Central memory CD8-positive, alpha-beta T cell (primary cell): ENCODE measurements at places on chromosomes 12 and 14.

DNA sequence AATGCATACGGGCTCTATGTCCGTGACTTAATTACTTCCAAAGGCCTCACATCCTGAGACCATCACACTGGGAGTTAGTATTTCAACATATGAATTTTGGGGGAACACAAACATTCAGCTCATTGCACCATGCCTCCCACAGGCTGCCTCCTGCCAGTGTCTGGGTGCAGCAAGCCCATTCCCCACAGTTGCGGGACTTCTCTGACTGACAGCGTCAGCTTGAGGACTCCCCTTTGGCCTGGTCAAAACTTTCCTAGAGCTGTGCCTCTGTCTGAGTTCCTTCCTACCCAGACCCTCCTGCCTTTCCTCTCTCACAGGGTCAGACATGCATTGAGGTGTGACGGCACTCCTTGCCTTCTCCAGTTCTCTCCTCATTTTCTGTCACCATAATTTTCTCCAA is 27.4 kb downstream of the PPP1R36 start:
- no peak overlapping the region for H3K4me3 ChIP-seq
- no peak overlapping the region for H3K27ac ChIP-seq
- no peaks in the 10 kb centered on the region for H3K27me3 ChIP-seq
- H3K36me3 ChIP-seq, result no peaks in the 10 kb centered on the region

- H3K36me3 ChIP-seq, result peaks cover 1% of the 10 kb centered on the region
- H3K4me1 ChIP-seq, result no peaks in the 10 kb centered on the region
- H3K27me3 ChIP-seq, result peaks cover 11% of the 10 kb centered on the region
- no peak overlapping the region for H3K27ac ChIP-seq
- H3K4me3 ChIP-seq, result no peak overlapping the region
Measured at GRCh38 chr14:105138551-105139111, 29.9 kb downstream of the JAG2 start.

DNA sequence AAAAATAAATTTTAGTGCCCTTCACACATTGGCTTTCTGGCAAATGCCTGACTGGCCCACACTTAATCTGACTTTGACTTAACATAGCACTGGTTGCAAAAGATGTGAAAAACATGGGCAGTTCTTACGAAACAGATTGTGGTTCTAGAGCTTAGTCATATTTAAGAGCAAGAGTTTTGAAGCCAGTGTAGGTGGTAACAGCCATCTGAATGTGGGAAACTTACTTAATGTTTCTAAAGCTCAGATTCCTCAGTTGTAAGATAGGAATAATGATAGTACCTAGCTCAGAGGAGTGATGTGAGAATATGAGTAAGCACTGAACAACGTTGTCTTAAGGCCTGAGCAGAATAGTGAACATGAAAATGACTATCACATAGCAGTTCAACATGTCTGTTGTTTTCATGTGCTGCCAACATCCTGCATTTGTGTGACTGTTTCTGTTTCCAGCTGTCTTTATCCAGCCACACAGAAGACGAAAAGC is 262.7 kb downstream of the SYT1 start:
- H3K36me3 ChIP-seq, result no peaks in the 10 kb centered on the region
- H3K27ac ChIP-seq, result no peak overlapping the region
- H3K4me1 ChIP-seq, result no peaks in the 10 kb centered on the region
- no peak overlapping the region for H3K4me3 ChIP-seq
- H3K27me3 ChIP-seq, result no peaks in the 10 kb centered on the region
- DNase-seq, result no peak

DNA sequence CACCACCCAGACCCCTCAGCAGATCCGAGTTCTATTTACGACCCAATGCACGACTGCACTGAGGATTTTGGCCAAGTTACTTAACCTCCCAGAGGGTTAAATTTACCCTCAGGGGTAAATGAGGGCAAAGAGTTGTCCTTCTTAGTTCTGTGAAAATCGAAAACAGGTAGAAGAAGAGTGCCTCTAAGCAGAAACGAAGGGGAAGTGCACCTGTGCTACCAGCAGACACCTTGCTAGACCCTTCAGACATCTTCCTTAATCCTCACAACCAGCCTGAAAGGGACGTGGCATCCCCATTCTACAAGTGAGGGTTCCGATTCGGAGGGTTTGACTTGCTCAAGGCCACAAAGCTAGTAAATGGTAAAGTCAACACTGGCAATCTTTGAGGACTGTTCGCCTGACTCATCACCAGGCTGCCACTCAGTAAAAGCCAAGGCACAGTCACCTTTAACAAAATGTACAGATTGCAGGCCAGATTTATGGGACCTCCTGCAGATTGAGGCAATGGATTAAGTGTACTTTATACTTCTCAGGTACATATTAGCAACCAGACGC is 1.6 kb downstream of the GSG1 start:
- H3K27ac ChIP-seq, result peak overlapping the region; percentile 95
- DNase-seq, result no peak
- H3K4me3 ChIP-seq, result peak overlapping the region; percentile 81
- H3K4me1 ChIP-seq, result peaks cover 43% of the 10 kb centered on the region
- H3K36me3 ChIP-seq, result peaks cover 21% of the 10 kb centered on the region

DNA sequence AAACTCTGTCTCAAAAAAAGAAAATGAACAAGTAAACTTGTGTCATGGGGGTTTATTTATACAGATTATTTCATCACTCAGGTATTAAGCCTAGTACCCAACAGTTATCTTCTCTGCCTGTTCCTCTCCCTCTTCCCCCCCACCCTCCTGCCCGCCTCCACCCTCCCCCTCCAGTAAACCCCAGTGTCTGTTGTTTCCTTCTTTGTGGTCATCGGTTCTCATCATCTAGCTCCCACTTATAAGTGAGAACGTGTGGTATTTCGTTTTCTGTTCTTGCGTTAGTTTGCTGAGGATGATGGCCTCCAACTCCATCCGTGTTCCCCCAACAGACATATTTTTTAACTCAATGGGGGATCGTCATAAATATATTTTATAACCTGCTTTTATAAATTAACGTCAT is 12.3 kb downstream of the IL31 start:
- H3K4me1 ChIP-seq, result peaks cover 36% of the 10 kb centered on the region
- no peaks in the 10 kb centered on the region for H3K27me3 ChIP-seq
- peak overlapping the region; percentile 54 for H3K4me3 ChIP-seq
- DNase-seq, result peak; percentile 28

GRCh38 chr14:43855556-43855955 is 651.5 kb downstream of the FSCB start:
- H3K4me1 ChIP-seq, result no peaks in the 10 kb centered on the region
- H3K4me3 ChIP-seq, result no peak overlapping the region
- DNase-seq, result no peak

DNA sequence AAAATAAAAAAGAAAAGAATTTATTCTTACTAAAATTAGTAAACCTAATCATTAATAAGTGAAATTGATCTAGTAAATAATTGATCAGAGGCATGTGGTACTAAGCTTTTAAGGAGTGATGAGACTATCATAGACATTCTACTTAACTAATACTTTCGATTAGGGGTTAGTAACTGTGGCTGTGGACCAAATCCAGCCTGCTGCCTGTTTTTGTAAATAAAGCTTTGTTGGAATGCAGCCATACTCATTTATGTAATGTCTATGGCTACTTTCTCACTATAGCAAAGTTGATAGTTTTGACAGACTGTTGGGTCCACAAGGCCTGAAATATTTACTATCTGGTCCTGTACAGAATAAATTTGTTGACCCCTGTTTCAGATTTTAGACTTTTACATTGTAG is 63.2 kb downstream of the PLEKHA5 start:
- peaks cover 2% of the 10 kb centered on the region for H3K36me3 ChIP-seq
- no peaks in the 10 kb centered on the region for H3K4me1 ChIP-seq
- no peak overlapping the region for H3K27ac ChIP-seq
- DNase-seq, result no peak
- H3K4me3 ChIP-seq, result no peak overlapping the region

GRCh38 chr12:113347107-113347506 is 11.3 kb upstream of the PLBD2 start:
- no peak overlapping the region for H3K4me3 ChIP-seq
- H3K27ac ChIP-seq, result no peak overlapping the region
- no peak for DNase-seq
- no peaks in the 10 kb centered on the region for H3K4me1 ChIP-seq

DNA sequence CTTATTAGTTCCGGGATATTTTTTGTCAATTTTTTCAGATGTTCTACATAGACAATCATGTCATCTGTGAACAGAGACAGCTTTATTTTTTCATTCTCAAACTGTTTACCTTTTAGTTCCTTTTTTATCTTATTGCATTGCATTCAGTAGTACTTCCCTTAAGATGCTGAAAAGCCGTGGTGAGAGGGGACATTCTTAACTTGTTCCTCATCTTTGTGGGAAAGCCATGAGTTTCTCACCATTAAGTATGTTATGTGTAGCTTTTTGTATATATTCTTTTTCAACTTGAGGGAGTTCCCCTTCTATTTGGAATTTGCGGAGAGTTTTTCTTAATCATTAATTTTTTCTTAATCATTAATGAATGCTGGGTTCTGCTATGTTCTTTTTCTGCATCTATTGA is 1727.1 kb upstream of the SEL1L start:
- no peaks in the 10 kb centered on the region for H3K4me1 ChIP-seq
- H3K4me3 ChIP-seq, result no peak overlapping the region
- no peaks in the 10 kb centered on the region for H3K27me3 ChIP-seq
- no peaks in the 10 kb centered on the region for H3K36me3 ChIP-seq

- no peak for DNase-seq
- H3K27ac ChIP-seq, result no peak overlapping the region
- H3K4me3 ChIP-seq, result no peak overlapping the region
- peaks cover 2% of the 10 kb centered on the region for H3K36me3 ChIP-seq
- no peaks in the 10 kb centered on the region for H3K27me3 ChIP-seq
Measured at GRCh38 chr14:30500222-30500621, 58.7 kb upstream of the G2E3 start.

GRCh38 chr14:36300337-36300736 is 20.1 kb downstream of the MBIP start:
- H3K4me3 ChIP-seq, result no peak overlapping the region
- no peaks in the 10 kb centered on the region for H3K27me3 ChIP-seq
- H3K27ac ChIP-seq, result no peak overlapping the region
- H3K36me3 ChIP-seq, result peaks cover 36% of the 10 kb centered on the region
- H3K4me1 ChIP-seq, result no peaks in the 10 kb centered on the region

DNA sequence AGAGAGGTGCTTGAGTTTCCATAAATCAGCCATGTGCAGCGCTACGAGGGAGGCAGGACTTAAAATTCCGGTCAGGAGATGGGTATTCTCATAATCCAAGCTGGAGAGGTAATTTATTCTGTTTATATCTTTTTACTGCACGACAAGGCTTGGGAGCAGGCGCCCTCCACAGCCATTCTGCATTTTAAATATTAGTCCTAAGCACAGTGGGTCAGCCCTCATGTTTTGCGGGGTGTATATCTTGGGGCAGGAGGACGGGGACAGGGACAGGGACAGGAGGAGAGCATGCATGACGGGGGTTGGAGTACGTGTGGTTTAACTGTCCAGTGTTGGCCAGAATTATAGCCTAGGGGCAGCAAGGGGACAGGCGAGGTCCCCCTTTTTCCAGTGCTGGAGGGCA is 14.5 kb downstream of the LHX5 start:
- H3K36me3 ChIP-seq, result no peaks in the 10 kb centered on the region
- H3K4me3 ChIP-seq, result no peak overlapping the region
- no peak overlapping the region for H3K27ac ChIP-seq
- DNase-seq, result no peak
- H3K4me1 ChIP-seq, result no peaks in the 10 kb centered on the region

DNA sequence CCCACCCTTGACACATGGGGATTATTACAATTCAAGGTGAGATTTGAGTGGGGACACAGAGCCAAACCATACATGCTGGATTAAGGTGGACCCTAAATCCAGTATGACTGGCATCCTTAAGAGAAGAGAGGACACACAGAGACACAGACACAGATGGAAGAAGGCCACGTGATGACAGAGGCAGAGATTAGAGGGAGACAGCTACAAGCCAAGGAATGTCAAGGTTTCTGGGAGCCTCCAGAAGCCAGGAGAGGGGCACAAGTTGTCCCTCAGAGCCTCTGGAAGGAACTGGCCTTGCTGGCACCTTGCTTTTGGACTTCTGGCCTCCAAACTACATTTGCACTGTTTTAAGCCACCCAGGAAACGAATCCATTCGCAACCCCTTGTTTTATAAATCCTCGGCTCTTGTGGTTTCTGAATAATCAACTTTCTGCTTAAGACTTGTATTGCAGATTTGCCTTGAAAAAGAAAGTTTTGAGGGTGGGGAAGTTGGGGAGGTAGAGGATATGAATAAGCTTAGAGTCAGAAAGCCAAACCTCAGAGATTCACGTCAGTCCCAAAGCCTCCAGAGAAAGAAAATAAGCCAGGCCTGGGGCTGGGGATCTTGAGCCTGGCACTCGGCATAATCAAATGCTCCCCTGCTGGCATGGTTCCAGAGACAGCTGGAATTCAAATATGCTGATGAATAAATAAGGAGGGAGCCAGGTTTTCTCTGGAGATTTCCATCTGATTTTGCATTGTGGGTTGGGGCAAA is 224.2 kb upstream of the PWP1 start:
- no peak overlapping the region for H3K4me3 ChIP-seq
- H3K27me3 ChIP-seq, result no peaks in the 10 kb centered on the region
- H3K36me3 ChIP-seq, result no peaks in the 10 kb centered on the region
- H3K4me1 ChIP-seq, result no peaks in the 10 kb centered on the region

DNA sequence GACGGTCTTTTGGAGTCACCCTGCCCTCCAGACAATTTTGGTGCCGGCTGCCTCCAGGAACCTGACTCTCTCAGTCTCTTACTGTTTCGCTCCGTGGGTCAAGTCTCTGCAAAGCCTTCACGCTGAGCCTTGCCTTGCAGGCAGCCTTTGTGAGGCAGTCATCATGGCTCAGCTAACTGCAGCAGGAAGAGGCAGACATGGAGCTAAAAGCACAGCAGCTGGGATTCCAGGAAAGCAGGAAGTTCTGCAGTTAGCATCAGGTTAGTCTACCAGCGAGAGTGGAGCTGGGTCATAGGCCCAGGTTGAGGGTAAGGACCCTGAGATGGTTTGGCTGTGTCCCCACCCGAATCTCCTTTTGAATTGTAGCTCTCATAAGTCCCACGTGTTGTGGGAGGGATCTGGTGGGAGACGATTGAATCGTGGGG is 305.4 kb downstream of the PCNX1 start:
- H3K27me3 ChIP-seq, result no peaks in the 10 kb centered on the region
- H3K4me3 ChIP-seq, result no peak overlapping the region
- H3K4me1 ChIP-seq, result no peaks in the 10 kb centered on the region
- DNase-seq, result no peak
- H3K27ac ChIP-seq, result no peak overlapping the region

GRCh38 chr12:112239020-112239419 is 113.7 kb downstream of the TRAFD1 start:
- H3K4me1 ChIP-seq, result no peaks in the 10 kb centered on the region
- no peak overlapping the region for H3K4me3 ChIP-seq
- no peak for DNase-seq
- no peak overlapping the region for H3K27ac ChIP-seq

DNA sequence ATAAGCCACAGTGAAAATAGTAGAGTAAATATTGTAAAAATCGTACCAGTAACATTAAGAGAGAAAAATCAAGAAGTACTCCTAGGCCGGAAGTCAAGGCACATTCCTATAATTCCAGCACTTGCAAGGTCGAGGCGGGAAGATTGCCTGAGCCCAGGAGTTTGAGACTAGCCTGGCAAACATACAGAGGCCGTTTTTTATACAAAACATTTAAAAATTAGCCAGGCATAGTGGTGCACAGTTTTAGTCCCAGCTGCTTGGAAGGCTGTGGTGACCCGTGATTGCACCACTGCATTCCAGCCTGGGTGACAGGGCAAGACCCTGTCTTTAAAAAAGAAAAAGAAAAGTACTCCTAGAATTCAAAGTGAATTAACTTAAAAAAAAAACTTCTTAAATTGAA is 341.8 kb downstream of the C12orf50 start:
- H3K4me1 ChIP-seq, result no peaks in the 10 kb centered on the region
- H3K27me3 ChIP-seq, result no peaks in the 10 kb centered on the region
- H3K27ac ChIP-seq, result no peak overlapping the region
- no peak for DNase-seq
- H3K4me3 ChIP-seq, result no peak overlapping the region
